ENCODE measurements at places on chromosomes 5 and 9.

GRCh38 chr5:142979636-142980035 lies 209.5 kb downstream of the ARHGAP26 start:
- DNase-seq = no peak

DNA sequence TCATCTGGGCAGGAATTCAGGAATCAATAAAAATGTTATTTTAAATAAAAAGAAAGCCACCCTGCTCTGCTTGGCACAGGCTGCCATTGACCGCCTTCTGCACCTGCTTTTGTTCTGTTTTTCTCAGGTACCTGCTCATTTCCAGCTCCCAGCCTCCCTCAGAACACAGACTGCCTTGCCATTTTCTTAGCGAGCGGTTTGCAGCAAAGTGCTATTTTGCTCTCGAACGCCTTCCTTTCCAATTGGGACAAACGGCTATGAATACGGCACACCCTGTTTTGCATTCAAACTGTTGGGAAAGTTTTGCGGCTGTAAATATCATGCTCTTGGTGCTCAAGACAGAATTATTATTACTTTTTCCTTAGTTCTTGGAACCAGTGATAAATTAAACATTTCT lies 25.1 kb upstream of the FCN1 start:
- no peak for DNase-seq

- no peak for DNase-seq
These were observed 15.9 kb upstream of the FGF1 start for GRCh38 chr5:142701673-142702311.

DNA sequence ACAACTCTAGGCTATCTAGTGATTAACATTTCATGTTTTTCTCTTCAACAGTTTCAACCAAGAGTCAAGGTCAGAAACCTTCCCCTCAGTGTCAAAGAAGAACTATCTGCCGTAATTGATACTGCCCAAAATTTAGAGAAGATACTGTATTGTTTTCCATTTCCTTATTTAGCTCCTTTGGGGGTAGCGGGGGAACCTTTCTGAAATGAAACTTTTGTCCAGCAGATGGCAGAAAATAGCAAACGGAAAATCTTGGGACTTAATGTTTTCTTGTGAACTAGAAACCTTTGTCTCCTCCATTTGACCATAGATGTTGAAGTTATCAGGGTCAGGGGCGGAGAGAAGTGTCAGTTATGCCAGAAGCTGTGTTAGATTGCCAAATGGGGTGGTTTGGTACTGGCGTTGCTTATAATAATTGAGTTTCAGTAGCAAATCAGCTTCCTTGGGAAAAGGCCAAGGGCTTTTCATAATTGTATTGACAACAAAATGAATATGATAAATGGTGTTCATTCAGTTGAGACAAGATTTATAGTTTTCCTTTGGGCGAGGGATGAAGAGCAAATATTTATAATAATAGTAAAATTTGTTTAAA lies 101.7 kb upstream of the TLX3 start:
- peak; percentile 55 for DNase-seq

DNA sequence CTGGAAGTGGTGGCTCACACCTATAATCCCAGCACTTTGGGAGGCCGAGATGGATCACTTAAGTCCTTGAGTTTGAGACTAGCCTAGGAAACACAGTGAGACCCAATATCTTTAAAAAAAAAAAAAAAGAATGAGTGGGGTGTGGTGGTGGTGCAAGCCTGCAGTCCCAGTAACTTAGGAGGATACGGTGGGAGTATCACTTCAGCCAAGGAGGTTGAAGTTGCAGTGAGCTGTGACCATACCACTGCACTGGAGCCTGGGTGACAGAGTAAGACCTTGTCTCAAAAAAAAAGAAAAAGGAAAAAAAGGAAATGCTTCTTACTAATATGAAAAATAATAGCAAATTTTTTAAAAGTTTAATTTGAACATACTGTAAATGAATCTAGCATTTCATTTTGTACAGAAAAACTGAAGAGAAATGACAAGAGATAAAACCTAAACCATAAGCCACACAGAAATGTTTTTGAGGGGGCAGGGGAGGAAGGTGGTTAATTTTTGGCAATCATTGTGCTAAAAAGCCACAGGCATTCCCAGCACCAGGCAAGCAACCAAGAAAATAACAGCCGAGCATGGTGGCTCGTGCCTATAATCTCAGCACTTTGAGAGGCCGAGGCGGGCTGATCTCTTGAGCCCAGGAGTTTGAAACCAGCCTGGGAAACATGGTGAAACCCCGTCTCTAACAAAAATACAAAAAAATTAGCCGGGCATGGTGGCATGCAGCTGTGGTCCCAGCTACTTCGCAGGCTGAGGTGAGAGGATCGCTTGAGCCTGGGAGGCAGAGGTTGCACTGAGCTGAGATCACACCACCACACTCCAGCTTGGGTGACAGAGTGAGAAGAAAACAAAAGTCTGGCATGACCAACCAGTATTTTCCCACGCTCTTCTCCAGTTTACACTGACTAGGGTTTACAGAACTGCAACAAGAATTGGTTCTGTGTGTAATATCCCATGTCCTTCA lies 114.5 kb upstream of the NR5A1 start:
- peak; percentile 88 for DNase-seq

DNA sequence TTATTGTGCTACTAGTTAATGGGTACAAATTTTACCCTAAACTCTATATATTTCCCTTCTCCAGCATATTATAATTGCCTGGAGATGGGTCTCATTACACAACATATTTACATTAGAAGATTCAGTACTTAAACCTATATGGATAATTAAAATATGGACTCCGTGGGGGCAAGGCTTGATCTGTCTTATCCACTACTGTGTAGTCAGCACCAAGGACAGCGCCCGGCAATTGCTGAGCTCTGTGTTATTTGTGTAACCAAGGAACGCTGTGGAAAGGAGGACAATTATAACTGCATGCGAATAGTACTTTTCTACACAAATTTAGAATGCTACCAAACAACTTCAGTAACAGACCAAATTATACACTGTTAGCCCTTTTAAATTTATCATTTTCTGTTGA lies 77.7 kb downstream of the DNAH5 start:
- peak; percentile 20 for DNase-seq

DNA sequence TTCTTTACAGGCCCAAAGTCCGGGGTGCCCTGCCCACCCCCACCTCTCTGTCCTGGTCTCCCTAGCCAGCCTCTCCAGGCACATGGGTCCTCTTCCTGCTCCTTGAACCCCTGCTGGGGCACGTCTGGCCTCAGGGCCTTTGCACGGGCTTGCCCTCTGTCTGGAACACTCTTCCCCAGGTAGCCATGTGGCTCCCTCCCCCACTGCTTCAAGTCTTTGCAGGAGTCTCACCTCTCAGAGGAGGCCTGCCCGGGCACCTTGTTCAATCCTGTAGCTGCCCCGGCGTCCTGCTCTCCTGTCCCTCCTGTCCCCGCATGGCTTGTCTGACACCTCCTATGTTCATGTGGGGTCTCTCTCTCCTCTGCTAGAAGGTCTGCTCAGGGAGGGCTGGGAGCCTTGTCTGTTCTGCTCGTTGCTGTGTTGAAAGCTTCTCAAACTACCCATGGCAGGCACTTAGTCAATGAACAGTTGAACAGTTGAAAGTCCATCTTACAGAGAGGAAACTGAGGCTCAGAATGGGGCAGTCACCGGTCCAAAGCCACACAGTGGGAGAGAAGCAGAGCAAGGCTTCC lies 241.4 kb downstream of the PBX3 start:
- DNase-seq = no peak

- DNase-seq = no peak
These were observed 20.5 kb downstream of the PPARGC1B start for GRCh38 chr5:149750596-149750995.

DNA sequence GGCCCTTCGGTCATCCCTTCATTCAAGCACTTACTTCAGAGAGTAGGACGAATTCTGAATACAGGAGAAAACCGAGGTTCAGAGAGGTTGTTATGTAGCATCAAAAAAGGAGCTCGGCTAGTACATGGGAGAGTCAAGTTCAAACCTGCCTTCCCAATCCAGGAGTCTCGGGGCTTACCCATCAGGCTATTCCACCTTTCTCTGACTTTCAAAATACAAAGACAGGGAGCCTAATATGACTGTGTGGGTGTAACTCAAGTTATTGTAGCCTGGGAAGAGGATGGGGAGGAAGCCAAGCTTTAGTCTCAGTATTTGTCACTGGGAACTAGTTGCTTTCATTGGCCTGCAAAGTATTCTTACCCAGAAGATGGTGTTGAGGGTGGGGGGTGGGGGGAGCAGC lies 274.8 kb upstream of the PANK3 start:
- no peak for DNase-seq

- no peak for DNase-seq
These were observed 66.3 kb upstream of the TJP2 start for GRCh38 chr9:69107771-69108170.

- DNase-seq = no peak
These were observed 15.4 kb downstream of the CCDC69 start for GRCh38 chr5:151208481-151208914.

- no peak for DNase-seq
These were observed 38.1 kb downstream of the ANGPTL2 start for GRCh38 chr9:127084076-127085039.

GRCh38 chr5:141732417-141732816 lies 50.4 kb upstream of the ARAP3 start:
- no peak for DNase-seq

DNA sequence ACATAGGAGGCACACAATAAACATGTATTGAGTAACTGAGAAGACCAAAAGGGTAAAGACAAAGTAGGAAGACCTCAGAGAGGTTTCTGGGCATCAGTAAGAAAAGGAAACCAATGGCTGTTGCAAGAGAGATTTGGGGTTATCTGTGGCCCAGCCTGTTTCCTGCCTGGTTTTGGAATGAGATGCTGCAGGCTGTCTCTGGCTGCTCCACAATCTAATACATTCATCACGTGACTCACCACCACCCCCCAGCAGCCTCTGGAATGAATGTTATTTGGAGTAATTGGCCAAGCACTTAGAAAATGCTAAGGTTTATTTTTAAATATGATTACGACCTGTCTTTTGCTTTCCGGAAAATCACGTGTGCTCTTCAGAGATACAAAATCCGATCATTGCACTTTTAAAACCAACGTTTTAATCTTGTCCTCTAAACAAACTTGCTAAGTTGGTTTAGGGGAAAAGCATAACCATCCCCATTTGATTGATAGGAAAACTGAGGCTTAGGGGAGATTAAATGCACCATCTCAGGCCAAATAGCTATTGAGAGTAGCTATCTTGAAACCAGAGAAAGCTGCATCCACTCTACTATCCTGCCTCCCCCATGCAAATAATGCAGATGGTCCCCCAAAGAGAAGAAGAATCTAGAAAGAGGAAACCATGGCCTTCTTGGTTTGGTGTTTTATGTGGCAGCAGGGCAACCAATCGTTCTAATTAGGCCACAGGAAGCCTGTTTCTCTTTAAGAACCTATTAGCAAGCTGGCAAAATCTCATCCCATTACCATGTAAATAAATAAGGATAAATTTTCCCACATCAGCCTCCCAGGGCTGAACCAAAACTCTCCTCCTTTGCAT lies 151.8 kb upstream of the ADRA1B start:
- DNase-seq = peak; percentile 96

- DNase-seq = peak; percentile 6
These were observed 333.7 kb downstream of the CWC27 start for GRCh38 chr5:65102371-65102975.

- DNase-seq = peak; percentile 45
These were observed 345.0 kb downstream of the NNT start for GRCh38 chr5:43947935-43948334.

DNA sequence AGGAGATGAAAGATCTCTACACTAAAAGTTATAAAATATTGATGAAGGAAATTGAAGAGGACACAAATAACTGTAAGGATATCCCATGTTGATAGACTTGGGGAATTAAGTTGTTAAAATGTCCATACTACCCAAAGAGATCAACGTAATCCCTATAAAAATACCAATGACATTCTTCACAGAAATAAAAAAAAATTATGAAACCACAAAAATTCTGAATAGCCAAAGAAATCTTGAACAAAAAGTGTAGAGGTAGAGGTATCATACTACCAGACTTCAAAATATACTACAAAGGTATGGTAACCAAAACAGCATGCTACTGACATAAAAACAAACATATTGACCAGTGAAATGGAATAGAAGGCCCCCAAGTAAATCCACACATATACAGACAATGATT lies 71.5 kb upstream of the ELL2 start:
- DNase-seq = no peak

DNA sequence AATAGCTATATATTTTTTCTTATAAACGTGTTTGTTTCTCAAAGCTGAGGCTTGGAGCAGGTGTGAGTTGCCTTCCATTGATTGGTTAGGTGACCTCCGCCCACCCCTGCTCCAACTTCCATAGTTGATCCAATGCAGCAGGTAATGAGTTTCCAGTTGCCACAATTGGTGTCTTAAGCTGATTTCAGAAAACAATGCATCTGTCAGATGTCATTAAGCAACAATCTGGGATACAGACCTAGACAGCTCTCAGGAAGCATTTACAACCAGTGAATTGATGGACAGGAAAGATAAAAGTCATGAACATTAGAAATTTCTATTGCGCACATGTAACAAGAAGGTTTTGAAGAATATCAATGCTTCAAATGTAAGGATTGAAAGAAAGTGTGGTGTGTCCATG lies 510.5 kb downstream of the SEMA5A start:
- DNase-seq = no peak

- DNase-seq = no peak
These were observed 248.8 kb downstream of the NNT start for GRCh38 chr5:43851741-43852140.

- no peak for DNase-seq
These were observed 61.3 kb downstream of the ENC1 start for GRCh38 chr5:74579215-74579614.

DNA sequence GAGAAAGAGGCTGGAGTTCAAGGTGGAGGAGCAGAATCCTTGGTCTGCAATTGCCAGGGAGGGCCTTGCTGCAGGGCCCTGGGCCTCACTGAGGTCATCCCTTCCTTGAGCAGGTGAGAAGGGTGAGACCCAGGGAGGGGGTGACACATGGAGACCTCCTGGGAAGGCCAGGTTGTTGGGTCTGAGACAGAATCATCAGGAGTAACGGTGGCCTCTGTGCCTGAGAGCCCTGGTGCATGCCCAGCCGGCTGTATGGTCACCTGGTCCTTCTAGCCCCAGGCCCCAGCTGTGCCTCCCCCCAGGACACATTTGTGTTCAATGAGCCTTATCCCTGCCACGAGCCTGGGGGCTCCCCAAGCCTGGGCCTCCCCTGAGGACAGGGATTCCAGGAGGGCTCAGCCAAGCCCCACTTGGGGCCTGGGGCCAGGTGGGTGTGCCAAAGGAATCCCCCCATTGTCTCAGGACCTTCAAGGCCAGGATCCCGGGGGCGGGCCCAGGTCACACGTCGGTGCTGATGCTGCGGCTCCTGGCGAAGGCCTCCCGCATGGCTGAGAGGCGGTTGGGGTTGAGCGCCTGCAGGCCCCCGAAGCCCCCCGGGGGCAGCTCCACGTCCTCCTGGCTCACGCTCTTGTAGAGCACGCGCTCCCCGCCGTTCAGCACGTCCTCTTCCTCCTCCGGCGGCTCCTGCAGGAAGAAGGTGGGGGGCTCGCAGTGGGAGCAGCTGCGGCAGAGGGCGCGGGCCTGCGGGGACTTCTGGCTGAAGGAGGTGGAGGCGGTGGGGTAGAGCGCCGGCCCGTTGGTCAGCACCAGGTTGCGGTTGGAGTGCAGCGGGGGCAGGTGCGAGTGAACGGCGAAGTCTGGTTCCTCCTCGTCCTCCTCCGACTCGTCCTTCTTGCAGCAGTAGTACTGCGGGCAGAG lies 30.4 kb downstream of the FAM163B start:
- no peak for DNase-seq
